Stimulated activated CD4-positive, alpha-beta T cell treated with anti-CD3 and anti-CD28 coated beads, Interleukin-1b, Interleukin-23, amount 100 ng/mL, for 4 hours (primary cell): ENCODE measurements at places on chromosomes 7 and 10.

GRCh38 chr10:111085690-111086353 lies 9.0 kb downstream of the ADRA2A start:
- no peak for DNase-seq

GRCh38 chr7:119197172-119197876 lies 972.8 kb downstream of the ANKRD7 start:
- DNase-seq = no peak

- DNase-seq = no peak
Observed at GRCh38 chr10:125377368-125377767, 217.0 kb upstream of the CTBP2 start.

GRCh38 chr10:1732564-1732996 lies 4.7 kb downstream of the ADARB2 start:
- no peak for DNase-seq

DNA sequence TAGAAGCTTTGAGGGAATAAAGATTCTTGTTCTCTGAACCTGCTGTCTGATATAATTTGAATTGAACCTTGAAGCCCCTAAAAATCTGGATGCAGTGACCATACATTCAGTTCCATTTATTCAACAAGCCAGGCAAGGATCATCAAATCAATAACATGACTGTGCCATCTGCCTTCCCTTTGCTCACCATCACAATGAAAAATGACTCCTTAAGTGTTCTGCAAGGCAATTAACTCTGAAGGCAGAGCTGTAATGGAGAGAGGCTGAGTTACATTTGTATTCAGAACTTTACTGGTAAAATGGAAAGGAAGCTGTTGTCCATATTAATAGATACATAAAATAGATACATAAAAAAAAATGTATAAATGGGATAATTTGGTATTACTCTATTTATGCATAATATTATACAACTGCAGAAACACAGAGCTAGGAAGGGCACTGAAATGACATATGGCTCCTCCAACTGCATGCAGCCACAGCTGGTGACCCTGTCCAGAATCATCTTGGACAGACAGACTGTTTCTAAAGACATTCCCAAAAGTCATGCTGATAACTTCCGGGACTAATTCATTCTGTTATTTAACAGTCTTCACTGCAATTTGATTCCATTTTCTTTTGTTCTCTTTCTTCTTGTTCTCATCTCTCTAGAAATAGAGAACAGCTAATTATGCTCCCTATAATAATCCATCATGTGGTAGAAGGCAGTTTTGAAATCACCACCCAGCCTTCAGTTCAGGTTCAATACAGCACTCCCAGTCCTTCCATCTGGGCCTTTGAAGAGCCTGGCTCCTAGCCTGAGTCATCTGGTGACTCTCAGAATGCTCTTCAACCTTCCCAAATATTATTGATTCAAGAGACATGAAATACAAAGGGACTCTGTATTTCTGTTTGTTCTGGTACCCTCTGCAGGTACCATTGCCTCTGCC lies 412.6 kb downstream of the GFRA1 start:
- no peak for DNase-seq

- no peak for DNase-seq
Observed at GRCh38 chr10:89283936-89284475, 17.8 kb upstream of the IFIT2 start.

GRCh38 chr7:33395340-33395739 lies 266.0 kb downstream of the BBS9 start:
- DNase-seq = no peak

GRCh38 chr7:152312316-152312715 lies 123.5 kb downstream of the KMT2C start:
- DNase-seq = no peak

- DNase-seq = no peak
Observed at GRCh38 chr7:116802144-116802745, 60.1 kb upstream of the CAPZA2 start.

DNA sequence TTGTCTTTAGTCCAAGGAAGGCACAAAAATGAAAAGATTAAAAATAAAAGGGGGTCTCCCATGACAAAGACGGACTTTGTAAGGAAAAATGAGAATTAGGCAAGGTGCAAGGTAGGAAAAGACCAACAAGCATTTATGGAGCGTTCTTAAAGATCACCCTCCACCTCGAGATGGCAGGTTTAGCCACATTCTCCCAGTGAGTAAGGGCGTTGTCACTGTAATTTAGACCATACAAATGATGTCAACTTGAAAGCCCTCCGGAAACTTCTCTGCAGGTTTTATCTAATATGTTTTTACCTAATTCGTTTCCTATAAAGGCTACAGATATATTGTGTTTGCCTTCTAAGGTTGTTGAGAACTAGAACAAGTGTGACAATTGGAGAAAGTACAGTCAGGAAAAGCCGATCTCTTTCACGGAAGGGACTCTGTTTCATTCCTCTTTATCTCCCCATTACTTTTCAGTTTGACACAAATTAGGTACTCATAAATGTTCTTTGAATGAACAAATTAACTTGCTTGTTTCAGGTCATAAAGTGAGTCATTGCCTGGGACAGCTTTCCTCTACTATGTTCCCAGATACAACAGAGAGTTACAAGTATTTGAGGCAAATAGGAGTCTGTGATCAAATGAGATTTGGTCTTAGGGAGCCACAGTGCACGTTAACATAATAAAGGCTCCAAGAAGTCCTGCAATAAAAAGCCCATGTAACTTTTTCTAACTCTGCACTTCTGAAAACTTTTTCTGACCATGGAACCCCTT lies 102.6 kb upstream of the HABP2 start:
- DNase-seq = no peak

DNA sequence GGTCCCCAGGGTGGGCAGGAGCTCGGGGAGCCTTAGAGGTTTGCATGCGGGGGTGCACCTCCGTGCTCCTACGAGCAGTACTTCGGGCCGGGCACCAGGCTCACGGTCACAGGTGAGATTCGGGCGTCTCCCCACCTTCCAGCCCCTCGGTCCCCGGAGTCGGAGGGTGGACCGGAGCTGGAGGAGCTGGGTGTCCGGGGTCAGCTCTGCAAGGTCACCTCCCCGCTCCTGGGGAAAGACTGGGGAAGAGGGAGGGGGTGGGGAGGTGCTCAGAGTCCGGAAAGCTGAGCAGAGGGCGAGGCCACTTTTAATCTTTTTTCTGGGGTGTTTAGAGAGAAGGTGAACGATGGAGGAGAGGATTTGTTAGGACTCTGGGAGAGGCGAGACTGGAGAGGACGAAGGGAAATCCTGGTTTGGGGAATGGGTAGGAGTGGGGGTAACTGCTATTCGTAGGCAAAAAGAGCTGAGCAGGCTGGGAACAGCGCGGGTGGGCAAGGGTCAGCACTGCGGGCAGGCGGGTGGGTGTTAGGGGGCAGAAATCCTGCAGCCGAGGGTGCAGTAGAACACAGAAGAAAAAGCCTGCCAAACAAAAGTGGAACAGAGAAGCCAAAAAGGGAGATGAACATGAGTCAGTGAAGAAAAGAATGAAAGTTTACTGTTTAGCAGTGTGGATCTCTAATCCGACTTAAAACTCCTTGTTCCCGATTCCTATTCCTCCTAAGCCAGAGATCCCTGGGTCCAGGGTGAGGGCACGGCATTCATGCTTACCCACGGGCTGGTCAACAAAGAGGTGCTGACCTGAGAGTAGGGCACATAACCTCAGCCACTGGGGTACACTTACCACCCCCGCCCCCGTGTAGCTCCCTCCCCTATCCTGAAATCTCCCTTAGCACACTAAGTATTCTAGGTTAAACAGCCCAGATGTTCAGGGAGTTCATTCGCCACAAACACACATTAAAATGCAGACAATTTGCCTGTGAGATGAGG lies 26.9 kb downstream of the PRSS2 start:
- DNase-seq = no peak

DNA sequence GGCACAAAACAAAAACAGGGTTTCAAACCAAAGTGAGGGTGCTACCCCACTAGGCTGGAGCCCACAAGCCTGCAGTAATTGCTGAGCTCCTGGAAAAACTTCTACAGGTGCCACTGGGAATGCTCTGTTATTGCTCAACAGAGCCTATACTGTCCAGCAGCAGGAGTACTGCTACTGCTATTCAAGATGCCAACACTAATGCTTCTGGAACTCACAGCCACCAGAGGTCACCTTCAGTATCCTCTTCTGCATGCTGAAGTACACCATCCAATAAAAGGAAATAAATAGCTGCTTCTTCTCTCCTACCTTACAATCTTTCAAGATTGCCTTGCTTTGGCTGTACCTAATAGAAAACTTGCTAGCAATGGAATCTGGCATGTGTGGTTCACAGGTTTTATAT lies 222.0 kb downstream of the LRRN3 start:
- DNase-seq = no peak

GRCh38 chr10:7233259-7233991 lies 177.4 kb downstream of the SFMBT2 start:
- DNase-seq = no peak

DNA sequence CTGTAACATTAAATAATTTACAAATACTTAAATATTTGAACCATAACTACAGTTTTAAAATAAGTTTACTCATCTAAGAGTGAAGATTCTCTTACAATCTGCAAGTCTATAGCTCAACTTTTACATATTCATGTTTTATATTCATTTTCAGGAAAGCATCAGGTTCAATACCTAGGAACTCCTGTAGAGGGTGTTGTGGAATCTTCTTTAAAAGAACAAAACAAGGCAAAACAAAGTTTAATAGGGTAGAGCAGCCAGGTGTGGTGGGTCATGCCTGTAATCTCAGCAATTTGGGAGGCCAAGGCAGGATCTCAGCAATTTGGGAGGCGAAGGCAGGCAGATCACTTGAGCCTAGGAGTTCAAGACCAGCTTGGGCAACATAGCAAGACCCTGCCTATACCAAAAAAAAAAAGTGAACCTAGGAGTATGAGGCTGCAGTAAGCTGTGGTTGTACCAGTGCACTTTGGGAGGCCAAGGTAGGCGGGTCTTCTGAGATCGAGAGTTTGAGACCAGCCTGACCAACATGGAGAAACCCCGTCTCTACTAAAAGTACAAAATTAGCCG lies 45.1 kb downstream of the ST8SIA6 start:
- DNase-seq = no peak

- DNase-seq = no peak
Observed at GRCh38 chr7:20279979-20280378, 50.7 kb upstream of the ITGB8 start.

DNA sequence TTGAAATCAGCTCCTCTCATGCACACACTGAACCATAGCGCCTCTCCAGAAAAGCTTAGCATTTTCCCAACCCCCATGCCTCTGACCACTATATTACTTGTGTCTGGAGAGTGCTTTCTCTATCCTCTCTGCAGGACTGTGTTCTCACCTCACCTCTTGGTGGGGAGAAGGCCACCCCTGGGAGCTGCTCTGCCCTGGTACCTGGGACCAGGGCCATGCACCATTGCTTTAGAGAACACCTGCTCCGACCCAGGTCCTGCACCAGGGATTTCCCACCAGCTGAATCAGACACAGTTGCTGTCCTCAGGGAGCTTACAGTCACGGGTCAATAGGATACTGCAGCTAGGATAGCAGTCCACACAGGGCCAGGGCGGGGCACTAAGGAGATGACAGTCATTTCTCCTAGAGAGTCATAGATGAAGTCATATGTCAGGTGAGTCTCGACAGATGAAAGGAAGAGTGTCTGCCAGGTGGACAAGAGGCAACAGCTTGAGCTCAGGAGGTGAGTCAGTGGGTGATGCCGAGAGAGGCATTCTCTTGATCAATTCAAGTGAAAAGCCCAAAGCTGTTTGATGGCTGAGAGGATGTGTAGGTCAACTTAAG lies 619 bp upstream of the LMTK2 start:
- DNase-seq = no peak

GRCh38 chr10:117169480-117169879 lies 27.8 kb upstream of the KCNK18 start:
- DNase-seq = no peak

DNA sequence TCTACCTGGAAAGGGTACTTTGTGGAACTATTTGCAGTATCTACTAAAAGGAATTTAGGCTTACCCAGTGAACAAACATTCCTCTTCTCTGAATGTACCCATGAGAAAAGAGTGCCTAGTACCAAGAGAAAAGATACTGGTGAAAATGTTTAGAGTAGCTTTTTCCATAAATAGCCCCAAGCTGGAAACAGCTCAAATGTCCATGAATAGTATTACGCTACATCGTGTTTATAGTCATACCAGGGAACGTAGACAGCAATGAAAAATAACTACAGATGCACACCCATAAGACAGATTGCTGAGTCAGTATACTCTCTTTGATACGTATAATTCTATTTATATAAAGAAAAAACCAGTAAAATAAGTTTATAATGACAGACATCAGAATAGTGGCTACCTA lies 285.9 kb downstream of the KLF6 start:
- no peak for DNase-seq

DNA sequence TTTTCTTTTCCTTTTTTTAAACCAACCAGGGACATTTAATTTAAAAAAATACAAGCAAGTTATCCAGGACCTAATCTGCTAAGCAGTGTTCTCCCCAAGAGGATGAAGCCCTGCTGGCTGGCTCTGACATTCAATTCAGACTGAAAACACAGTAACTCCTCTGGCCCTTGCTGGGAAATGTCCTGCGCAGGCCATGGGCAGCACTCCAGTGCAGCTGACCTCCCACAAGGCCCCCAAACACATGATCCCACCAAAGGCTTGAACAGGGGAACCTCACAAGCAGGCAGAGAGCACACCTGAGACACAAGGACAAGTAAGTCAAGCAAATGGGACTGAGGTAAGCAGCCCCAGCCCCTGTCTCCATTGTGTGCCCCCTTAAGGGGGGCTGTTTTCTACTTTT lies 56.9 kb upstream of the FHIP2A start:
- DNase-seq = no peak

DNA sequence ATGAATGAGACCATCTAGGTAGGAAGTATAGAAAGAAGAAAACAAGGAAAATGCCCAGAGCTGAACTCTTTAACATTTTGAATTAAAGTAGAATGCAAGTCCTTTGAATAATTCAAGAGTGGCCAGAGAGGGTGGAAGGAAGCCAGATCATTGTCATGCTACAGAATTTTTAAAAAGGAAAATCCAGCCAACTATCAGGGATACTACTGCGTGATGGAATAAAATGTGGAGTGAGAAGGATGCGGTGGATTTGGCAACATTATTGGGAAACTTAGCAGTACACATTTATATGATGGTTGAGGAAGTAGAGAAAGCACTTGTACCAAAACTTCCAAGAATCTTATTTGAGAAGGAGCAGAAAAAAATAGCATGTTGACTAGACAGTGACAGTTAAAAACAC lies 261.6 kb downstream of the GPR158 start:
- DNase-seq = no peak

GRCh38 chr10:2944788-2945187 lies 122.6 kb upstream of the PFKP start:
- DNase-seq = no peak

DNA sequence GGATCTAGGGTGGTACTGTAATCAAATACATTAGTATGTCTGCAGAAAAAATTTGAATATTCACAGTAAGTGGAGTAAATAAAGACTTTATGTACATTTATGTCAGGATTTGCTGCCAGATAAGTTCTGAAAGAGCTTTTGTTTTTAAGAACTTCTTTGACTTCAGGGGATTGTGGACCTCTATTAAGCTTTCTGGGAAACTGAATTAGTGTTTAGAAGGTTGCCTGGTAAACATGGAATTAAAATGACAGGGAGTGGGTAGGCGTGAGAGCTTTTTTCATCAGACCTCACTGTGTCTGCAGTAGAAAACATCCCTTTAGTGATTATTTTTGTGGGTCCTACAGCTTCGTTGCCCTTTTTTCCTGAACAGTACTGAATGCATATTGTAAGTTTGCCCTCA lies 15.7 kb downstream of the SDHAF3 start:
- no peak for DNase-seq
